ENCODE measurements at places on chromosomes 5 and 9.

GRCh38 chr5:132456296-132456986, 34.1 kb downstream of the IRF1 start:
- no peak for DNase-seq

GRCh38 chr5:79613549-79613948, 1.3 kb downstream of the TENT2 start:
- DNase-seq = no peak

DNA sequence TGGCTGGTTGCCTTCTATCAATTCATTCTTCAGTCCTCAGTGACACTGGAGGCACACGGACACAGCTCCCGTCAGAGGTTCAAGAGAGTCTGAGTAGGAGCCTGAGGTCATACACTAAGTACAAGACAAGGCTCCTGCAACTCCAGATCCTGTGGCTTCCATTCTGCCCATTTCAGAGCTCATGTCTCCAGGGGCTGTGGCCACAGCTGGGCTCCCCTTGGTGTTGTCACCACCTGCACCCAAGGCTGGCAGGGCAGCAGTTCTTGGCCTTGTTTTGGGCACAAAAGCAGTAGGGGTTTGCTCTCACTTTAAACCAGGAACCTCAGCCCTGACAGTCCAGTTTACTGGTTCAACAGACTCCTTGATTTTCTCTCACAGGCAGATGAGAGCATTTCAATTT, 189.6 kb downstream of the ICE1 start:
- DNase-seq = no peak

GRCh38 chr9:34328500-34328986, 525 bp downstream of the KIF24 start:
- DNase-seq = peak; percentile 42

DNA sequence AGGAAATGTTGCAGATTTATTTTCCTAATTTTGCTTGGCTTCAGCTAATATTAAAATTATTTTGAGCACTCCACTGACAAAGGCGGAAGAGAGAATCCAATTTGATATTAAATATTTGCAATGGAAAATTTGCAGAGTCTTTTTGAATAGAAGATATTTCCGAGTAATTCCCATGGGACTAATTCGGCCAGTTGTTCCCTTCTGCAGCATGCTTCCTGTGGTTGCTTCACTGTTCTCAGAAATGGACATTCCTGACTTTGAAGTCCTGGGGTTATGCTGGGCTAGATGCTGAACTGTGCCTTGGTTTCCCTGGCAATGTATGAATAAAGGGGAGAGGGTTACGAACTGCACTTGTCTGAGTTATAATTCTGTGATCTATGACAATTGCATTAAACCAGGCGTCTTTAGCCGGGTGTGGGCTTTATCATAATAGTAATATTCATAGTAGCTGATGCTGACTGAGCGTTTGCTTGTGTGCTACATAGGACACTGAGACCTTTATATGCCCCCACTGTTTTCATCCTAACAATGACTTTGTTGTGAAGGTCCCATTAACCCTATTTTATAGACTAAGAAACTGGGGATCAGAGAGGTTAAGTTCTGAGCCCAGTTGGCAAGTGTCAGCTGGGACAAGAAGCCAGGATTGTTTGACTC, 114.5 kb upstream of the SPRY4 start:
- peak; percentile 32 for DNase-seq

- no peak for DNase-seq
Observed at GRCh38 chr5:68151812-68152211, 63.7 kb upstream of the PIK3R1 start.

DNA sequence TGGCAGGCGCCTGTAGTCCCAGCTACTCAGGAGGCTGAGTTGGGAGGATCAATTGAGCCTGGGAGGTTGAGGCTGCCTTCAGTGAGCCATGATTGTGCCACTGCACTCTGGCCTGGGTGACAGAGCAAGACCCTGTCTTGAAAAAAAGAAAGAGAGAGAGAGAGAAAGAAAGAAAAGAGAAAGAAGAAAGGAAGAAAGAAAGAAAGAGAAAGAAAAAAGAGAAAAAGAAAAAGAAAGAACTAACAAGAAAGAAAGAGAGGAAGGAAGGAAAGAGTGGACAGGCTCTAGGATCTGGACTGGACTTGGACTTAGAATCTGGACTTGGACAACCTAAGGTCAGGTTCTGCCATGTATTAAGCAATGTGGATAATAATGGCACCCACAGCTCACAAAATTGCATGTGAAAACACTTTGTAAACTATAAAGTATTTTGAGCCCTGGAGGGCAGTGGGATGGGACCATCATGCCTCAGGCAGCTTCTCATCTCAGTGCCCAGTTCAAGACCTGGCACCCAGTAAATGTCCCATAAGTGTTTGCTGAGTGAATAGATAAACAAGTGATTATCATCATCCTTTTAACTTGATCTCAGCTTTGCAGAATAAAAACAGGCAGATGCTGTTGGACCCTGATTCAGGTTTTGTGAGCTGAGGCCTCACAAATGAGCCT, 12.8 kb upstream of the PHF19 start:
- DNase-seq = no peak

DNA sequence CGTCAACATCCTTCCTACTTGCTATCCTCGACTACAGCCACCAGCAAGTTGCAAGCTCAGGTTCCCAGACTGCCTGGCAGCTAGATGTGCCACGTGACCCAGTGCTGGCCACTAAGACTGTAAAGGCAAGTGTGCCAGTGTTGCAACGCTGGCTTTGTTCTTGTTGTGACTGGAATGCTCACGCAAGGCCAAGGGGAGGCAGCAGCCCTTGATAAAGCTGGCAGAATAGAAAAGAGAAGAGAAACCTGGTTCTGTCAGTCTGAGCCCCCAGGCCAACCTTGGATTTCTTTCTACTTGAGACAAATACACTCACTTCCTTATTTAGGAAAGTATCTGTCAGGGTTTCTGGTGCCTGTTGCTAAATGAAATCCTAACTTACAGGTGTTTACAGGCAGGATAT, 113.0 kb downstream of the KLHL3 start:
- peak; percentile 20 for DNase-seq

DNA sequence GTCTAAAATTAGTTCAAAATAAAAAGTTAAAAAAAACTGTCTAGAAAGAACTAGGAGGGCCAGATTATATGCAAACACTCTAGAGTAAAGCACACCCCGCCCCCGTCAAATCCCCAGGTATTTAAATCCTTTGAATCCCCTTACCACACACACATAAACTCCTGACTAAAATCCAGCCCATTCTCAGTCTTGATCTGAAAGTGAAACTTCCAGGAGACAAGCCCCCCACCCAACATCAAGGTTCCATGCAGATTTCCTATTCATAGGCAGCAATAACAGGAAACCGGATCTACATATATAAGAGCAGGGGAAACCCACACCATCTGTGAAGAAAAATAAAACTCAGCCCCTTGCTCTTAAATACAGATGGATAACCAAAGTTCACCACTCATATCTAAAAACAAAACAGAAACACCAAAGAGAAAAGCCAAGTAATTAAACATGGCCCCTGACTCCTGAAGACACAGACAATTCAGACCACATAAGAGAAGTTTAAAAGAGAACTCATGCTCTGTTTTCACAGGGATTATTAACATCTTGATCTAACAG, 42.3 kb downstream of the MARCHF3 start:
- no peak for DNase-seq

DNA sequence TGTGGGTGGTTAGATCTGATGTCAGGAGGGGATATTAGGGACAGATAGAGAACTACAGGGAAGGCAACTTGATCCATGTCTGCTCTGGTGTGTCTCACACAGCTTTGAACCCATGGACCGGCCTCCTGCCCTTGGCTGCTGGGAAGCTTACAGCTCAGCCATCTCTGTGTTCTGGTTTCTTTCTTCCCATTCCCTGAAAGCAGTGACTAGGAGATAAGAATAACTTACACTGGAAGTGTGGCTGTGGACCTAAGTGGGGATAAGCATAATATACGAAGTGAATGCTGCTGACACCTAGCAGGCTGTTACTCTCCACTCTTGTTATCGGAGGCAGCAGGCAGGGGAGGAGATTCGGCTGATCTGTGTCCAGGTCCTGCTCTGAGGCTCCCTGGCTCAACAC, 282.3 kb upstream of the TUT7 start:
- no peak for DNase-seq

- DNase-seq = no peak
Observed at GRCh38 chr9:92969516-92970466, 22.5 kb downstream of the FGD3 start.

GRCh38 chr9:97954550-97954989, 16.6 kb upstream of the HEMGN start:
- peak; percentile 9 for DNase-seq

- no peak for DNase-seq
Observed at GRCh38 chr5:82290908-82291307, 12.8 kb upstream of the RPS23 start.

- DNase-seq = no peak
Observed at GRCh38 chr5:36447776-36448175, 146.1 kb upstream of the RANBP3L start.

GRCh38 chr9:120385606-120386389, 194.2 kb downstream of the CDK5RAP2 start:
- DNase-seq = no peak

DNA sequence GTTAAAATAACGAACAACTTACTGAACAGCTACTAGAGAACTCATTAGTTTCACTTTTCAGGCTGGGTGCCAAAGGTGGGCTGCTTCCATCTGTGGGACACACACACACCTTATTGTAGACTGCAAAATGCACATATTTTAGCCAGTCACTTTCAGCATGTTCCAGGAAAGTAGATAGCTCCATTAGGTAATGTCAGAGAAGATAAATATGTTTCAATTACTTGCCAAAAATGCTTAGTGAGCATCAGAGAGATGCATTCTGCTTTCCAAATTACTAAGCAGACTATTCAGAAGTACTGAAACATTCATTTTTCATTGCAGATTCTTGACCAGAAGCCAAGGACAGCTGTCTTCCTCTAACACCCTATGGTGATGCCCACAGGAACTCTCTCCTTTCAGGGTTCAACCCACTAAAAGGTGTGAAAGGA, 56.2 kb upstream of the APC start:
- DNase-seq = no peak

GRCh38 chr5:141880961-141881801, 3.0 kb upstream of the PCDH1 start:
- DNase-seq = no peak

DNA sequence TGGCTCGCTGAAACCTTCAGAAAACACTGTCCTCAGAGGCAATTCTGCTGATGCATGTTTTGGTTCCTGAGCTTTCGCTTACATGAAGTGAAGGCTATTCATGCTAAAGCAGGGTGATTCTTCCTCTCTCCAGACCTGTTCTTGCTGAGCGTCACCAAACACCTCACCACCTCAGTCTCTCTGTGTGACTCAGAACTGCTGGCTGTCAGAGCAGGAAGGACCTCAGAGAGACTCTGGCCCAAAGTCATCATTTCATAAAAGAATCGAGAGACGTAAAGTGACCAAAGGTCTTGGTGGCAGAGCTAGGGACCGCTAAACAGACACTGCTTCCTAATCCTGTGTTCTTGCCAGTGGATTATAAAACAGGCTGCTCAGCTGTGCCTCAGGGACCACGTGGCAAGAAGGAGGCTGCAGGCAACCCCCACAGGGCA, 73.8 kb downstream of the LHFPL2 start:
- peak; percentile 56 for DNase-seq

- DNase-seq = peak; percentile 52
Observed at GRCh38 chr5:172640822-172641358, at the start of gene NEURL1B. NEURL1B (plus strand) TSS chr5:172641263; CDS start chr5:172641407, 144 bp downstream.

GRCh38 chr9:96436063-96436455, 13.9 kb upstream of the HABP4 start:
- DNase-seq = no peak

GRCh38 chr5:1051366-1051720, 42.7 kb downstream of the NKD2 start:
- no peak for DNase-seq

GRCh38 chr9:128499920-128500319, 4.6 kb upstream of the GLE1 start:
- no peak for DNase-seq

- DNase-seq = no peak
Observed at GRCh38 chr9:5191985-5192384, 6.5 kb upstream of the INSL6 start.

- peak; percentile 46 for DNase-seq
Observed at GRCh38 chr5:112210430-112211005, 208.6 kb downstream of the EPB41L4A start.

- no peak for DNase-seq
Observed at GRCh38 chr9:128497824-128498610, 6.5 kb upstream of the GLE1 start.

DNA sequence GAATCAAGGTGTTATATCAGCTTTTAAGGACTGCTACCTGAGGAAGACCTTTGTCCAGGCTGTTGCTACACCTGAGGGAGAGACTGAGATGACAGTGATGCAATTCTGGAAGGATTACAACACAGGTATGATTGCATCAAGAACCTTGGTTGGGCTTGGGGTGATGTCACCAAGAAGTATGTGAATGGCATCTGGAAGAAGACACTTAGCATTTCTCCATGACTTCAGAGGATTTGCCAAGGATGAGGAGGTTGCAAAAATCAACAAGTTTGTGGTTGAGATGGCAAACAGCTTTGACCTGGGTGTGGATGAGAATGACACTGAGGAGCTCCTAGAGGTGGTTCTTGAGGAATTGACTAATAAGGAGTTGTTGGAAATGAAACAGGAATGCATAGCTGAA, 67.9 kb upstream of the PANK3 start:
- DNase-seq = no peak

- DNase-seq = no peak
Observed at GRCh38 chr5:180104168-180104530, 32.6 kb upstream of the RNF130 start.

DNA sequence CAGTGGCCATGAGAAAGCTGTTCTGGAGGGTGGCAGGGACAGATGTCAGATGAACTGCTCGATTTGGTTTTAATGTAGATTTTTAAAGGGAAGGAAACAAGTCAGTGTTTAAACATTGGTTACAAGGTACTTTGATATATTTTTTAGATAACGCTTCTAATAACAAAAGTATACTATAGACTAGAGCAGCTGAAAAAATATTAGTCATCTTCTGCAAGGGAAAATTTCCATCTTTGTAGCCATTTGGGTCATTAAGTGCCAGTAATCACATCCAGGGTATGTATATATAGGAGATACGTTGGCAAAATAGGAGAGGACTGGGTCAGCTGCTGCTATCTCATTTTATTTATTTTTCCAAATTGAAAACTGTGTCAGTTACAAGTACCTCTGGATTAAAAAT, 69.0 kb downstream of the SV2C start:
- DNase-seq = no peak

DNA sequence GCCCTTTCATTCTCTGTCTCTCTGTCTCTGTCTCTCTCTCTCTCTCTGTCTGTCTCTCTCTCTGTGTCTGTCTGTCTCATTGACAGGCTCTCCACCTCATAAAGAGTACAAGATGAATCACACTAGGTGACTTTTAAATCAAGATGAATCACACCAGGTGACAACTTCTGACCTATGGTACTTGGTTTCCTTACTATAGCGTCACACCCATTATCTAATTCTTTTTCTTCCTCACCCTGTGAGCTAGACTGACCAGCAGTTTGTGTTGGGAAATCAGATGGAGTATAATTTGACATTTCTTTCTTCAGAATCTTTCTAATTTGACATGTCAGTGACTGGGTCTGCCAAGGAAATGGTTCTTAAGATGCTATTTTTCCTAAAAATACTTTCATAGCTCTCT, 232.9 kb downstream of the ARRDC3 start:
- DNase-seq = no peak

- no peak for DNase-seq
Observed at GRCh38 chr5:483011-483410, 40.0 kb downstream of the EXOC3 start.

- no peak for DNase-seq
Observed at GRCh38 chr9:33468797-33469621, 4.7 kb downstream of the NOL6 start.
